HTR-8/SVneo (cell line): ENCODE measurements at places on chromosomes 6 and 20.

GRCh38 chr20:57275813-57276212 lies 9.4 kb upstream of the BMP7 start:
- no peak for DNase-seq

DNA sequence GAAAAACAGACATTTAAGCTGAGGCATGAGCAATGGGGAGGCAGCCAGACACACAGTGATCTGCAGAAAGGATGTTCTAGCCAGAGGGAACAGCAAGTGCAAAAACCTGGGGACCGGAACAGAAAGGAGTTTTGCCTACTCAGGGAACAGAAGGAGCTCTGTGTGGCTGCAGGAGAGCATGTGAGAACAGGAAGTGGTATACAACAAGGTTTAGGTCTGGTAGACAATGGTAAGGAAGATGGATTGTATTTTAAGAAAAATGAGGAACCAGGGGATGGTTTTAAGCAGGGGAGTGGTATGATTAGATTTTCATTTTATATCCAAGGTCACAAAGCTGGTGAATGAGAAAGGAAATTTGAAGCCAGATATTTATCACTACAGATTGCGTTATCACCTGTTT lies 157.5 kb downstream of the UNC5CL start:
- DNase-seq, result no peak

DNA sequence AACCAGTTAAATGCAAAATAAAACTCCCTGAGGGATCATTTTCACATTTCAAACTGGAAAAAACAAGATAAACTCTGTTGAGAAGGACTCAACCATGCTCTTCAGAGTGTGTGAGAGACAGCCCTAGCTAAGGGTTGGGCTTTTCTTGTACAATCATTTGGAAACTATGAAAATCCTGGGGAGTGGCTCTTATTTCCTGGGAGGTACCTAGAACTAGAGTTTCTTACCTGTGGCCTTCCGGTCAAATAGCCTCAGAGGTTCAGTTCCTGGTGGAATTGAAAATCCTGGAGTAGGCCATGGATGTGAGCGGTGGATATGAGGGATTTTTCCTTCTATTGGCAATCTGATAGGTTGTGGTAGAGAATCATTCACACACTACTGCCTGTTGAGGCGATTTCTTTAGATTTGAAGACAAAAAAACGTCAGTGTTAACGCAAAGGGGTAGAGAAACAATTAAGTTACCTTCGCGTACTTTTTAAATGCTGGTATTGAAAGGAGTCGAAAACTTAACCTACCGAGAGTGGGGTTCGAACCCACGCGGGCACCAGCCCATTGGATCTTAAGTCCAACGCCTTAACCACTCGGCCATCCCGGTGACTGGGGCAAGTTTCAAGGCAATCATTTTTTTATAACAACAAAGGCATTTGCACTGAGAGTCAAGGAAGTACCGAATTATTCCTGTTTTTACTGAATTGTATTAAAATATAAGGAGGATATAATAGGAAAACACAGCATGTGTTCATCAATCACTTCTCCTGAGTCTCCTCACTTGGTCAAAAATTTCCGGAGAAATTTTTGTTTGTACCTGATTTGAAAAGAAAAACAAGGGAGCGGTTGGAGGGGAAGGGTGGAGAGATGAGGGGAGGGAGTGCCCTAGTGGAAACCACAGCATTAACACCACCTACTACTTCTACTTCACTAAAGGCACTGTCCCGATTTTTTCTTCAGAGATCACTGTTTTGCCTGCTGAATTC lies 191.3 kb downstream of the OR2B2 start:
- DNase-seq, result no peak

GRCh38 chr6:43024436-43024835 lies 3.0 kb downstream of the RRP36 start:
- DNase-seq, result no peak

GRCh38 chr6:190596-191395 lies 101.5 kb upstream of the DUSP22 start:
- DNase-seq, result no peak

DNA sequence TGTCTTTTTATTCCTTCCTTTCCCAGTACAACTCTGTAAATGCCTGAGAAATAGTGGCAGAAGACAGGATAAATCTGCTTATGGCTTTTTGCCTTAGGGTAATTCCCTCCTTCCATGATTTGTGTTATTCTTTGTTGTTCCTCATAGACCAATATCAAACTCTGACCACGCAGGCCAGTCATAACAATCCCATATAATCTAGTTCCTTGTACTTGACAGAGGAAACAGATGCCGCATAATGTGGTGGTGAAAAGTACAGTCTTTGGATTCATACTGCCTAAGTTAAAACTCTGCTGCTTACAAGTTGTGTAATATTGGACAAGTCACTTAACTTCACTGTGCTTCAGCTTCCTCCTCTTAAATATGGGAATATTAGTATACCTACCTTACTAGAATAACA lies 8.2 kb upstream of the BAG2 start:
- DNase-seq, result no peak

DNA sequence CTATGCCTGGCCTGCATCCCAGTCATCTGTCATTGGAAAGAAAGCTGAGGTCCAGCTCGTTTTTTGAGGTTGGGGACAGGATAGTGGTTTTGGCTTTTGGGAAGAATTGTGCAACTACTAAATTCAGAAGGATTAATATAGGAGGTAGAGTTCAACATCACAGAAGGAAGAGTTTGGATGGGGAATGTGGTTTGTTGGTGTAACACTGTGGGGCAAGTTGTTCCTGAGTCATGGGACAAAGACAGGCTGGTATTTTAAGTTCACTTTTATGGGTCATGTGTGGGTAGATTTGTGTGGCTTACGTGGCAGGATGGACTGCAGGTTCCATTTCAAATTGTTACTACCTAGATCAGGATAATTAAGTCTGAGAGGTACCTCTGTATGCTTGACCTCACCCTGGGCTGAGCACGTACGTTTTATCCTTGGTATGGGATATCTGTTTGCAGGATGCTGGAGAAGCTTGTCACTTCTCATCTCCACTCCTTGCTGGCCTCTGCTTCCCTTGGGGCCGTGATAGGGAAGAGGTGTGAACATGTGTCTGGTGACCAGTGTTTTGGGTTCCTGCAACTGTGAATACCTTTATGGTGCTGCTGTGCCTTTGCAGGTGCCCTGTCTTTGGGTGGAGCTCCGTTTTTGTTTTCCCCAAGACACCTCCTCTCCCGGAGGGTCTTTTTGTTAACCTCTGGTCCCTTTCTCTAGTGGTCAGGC lies 177.6 kb downstream of the JARID2 start:
- no peak for DNase-seq

DNA sequence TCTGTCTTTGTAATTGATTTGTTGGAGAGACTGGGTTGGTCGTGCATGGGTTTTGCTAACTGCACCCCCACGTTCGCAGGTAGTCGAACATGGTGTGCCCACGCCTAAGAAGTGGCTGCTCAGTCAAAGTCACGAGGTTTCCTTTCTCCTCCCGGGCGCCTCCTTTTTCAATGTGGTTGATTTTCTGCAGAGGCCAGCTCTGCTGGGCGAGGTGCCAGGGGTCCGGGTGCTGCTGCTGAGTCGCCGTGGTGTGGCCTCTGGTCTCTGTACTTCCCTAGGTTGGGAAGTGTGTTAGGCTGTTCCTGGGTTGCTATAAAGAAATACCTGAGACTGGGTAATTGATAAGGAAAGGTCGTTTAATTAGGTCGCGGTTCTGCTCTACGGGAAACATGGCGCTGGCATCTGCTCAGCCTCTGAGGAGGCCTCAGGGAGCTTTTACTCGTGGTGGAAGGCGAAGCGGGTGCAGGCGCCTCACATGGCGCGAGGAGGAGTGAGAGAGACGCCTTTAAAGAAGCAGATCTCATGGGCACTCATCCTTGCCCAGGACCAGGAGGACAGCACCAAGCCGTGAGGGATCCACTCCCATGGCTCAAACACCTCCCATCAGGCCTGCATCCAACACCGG lies 14.1 kb downstream of the OSBPL2 start:
- DNase-seq, result peak; percentile 72

GRCh38 chr6:168414336-168415097 lies 26.5 kb upstream of the SMOC2 start:
- DNase-seq, result no peak

DNA sequence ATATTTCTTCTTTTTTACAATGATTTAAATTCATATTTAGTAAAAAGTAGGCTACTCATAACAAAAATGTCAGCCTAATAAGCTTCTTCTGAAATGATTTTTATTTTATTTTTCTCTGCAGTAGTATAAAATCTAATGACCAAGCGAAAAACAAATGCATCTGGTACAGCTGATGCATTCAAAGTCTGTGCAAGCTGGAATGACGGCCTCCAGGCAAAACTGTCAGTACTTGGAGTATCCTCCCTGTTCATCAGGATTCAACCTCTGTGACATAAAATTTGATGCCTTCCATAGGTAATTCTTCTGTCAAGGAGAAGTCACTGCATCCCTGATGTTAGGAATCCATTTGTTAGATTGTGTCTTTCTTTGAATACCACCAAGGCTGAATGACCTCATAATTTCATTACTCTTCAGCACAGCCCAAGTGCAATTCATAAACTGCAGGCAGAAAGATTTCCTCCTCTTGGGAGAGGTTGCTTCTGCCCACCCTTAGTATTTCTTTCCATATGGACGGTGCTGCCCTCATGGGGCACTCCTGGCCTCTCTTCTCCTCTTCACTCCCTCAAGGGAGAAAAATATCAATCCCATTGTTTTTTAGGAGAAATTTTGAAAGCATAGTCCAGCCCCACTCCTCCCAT lies 146.4 kb upstream of the STXBP5 start:
- no peak for DNase-seq

DNA sequence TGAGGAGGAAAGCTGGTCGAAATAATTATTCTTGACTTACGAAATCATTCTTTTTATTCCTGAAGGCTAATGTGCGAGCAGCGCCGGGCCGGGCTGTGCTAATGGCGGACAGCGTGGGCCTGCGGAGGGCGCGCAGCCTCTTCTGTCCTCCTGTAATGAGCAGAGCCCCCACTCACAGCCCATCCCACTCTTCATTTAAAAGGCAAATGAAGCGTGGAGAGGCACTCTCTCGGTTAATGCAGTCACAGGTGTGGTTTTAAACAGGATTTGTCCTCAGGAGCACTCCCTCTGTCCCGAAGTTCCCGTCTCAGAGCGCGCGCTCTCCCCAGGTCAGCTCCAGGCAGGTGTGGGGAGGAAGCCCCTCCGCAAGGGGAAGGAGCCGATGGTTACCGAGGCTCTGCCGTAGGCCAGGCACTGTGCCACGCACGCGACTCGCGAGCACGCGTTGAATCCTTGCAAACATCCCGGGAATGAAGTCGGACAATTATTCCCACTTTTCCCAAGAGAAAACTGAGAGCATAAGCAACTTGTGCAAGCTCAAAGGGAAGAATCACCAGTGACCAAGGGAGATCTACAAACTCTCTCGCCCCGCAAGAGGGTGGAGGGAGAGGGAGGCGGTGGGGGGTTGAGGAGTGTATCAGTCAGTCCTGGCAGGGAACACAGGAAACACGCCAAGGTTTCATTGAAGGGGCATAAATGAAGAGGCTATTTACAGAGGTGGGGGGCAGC lies 35.5 kb upstream of the ZFAND3 start:
- DNase-seq, result no peak

GRCh38 chr6:167146135-167146534 lies 11.6 kb downstream of the GPR31 start:
- DNase-seq, result no peak

DNA sequence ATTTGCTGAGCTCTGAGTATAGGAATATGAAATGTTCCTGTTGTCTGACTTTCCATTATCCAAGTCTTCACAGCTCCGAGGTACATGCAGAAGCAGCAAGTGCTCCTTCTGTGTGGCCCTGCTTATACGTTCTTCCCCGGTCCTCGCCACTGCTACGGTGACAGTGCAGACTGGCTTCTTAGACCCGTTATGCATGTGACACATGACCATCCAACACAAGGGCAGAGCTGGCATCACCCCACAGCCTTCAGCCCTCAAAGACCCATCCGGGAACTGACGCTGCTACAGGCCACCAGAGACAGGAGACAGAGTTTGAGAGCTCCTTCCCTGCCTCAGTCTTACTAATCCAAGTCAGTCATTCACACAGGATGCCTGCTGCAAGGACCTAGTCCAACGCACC lies 70.4 kb downstream of the TRAM2 start:
- no peak for DNase-seq

DNA sequence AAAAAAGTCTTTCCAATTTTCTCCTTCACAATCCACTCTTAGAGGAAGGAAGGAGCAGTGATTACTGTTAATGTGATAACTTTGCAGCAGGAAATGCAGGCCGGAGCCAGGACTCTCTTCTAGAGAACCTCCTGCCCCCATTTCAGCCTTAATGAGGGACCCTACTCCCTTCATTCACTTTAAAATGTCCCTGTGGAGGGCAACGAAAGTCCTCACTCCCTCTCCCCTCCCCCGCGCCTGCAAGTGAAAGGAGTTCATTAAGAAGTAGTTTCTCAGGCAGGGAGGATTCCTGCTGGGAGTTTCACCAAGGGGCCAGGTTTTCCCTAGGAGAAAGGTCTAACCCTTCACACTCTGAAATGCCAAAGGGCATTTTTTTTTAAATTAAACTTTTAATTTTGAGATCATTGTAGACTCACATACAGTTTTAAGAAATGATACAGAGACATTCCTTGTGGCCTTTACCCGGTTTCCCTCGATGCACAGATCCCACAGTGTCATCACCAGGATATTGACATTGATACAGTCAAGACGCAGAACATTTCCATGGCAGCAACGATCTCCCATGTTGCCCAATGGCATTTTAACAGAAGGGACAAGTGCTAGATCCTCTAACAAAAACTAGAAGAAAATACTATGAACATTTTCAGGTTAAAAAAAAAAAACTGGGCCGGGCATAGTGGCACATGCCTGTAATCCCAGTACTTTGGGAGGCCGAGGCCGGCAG lies 6.8 kb upstream of the COMMD7 start:
- no peak for DNase-seq

- no peak for DNase-seq
Measured at GRCh38 chr6:55836481-55836880, 38.9 kb downstream of the BMP5 start.

GRCh38 chr6:44332585-44332984 lies 9.9 kb upstream of the SPATS1 start:
- DNase-seq, result no peak

GRCh38 chr20:62605236-62605943 lies 36.9 kb upstream of the SLCO4A1 start:
- DNase-seq, result no peak

GRCh38 chr6:121873595-121873994 lies 438.1 kb downstream of the GJA1 start:
- DNase-seq, result no peak

- no peak for DNase-seq
Measured at GRCh38 chr20:35232575-35232974, 6.1 kb downstream of the MMP24 start.
